Endothelial cell (in vitro differentiated cells): ENCODE measurements at places on chromosomes 4 and X. TPM values are rescaled to one million over a fixed set of nuclear protein-coding genes. Genes with fewer than 3 reads are reported as not detected.
A peak's percentile ranks its signal among the peaks of the same experiment; 100 is the strongest.

The BTC gene
- 0.13 TPM for total RNA-seq

- H3K27ac ChIP-seq = no peak overlapping the region
- no peaks in the 10 kb centered on the region for H3K4me1 ChIP-seq
- H3K36me3 ChIP-seq = peaks cover 18% of the 10 kb centered on the region
- H3K27me3 ChIP-seq = no peaks in the 10 kb centered on the region
Observed at GRCh38 chrX:21975812-21976211, 35.3 kb downstream of the SMS start.

GRCh38 chrX:8565729-8566128 lies 101.1 kb downstream of the VCX3B start:
- no peak for DNase-seq
- no peak overlapping the region for H3K27ac ChIP-seq
- H3K4me3 ChIP-seq = no peak overlapping the region
- H3K27me3 ChIP-seq = no peaks in the 10 kb centered on the region
- no peaks in the 10 kb centered on the region for H3K36me3 ChIP-seq
- H3K4me1 ChIP-seq = no peaks in the 10 kb centered on the region

The ODAPH gene
- not detected for total RNA-seq

The SHROOM4 gene
- 35.8 TPM for total RNA-seq

The TRIM75 gene
- not detected for total RNA-seq

- no peak for DNase-seq
- peaks cover 2% of the 10 kb centered on the region for H3K27me3 ChIP-seq
- no peaks in the 10 kb centered on the region for H3K36me3 ChIP-seq
- H3K4me1 ChIP-seq = no peaks in the 10 kb centered on the region
- H3K27ac ChIP-seq = no peak overlapping the region
Observed at GRCh38 chrX:2521927-2522386, 21.2 kb upstream of the DHRSX start.

The SMPX gene
- total RNA-seq = not detected

DNA sequence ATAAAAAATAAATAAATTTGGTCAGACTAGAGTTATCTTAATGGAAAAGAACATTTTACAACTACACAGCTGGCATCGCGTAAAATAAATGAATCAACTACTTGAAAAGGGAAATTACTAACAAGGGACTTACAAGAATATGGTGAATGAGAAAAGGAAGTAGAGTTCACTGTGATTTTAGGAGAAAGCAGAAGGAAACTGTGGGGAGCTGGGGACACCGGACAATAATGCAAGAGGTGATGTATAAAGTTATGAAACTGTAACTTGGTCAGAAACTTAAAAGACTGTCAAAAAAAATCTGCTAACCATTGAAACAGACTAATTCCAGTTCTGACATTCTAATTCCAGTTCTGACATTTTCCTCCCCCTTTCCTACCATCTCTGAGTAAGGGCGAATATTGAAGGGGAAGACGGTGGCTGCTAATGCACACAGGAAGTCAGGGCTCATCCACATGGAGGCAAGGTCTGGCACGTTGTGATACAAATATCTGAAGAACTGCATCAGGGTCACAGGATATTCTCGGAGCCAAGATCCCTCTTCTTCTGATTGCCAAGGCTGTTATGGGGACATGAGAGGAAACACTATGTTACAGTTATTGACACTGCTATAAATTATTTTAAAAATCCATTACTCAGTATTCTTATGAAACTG lies 170.5 kb downstream of the CDS1 start:
- no peak for DNase-seq
- H3K4me3 ChIP-seq = peak overlapping the region; percentile 12
- no peaks in the 10 kb centered on the region for H3K27me3 ChIP-seq
- H3K36me3 ChIP-seq = peaks cover 15% of the 10 kb centered on the region
- peak overlapping the region; percentile 72 for H3K27ac ChIP-seq

GRCh38 chrX:100874325-100874724 lies at the start of gene NOX1:
Gene NOX1, minus strand, starts transcription at chrX:100874359. Its CDS starts 220 bp downstream, at chrX:100874139.
- no peak for DNase-seq
- peaks cover 2% of the 10 kb centered on the region for H3K27me3 ChIP-seq
- no peaks in the 10 kb centered on the region for H3K36me3 ChIP-seq
- H3K4me1 ChIP-seq = peaks cover 15% of the 10 kb centered on the region
- H3K27ac ChIP-seq = no peak within 1 kb of the TSS
- no peak within 1 kb of the TSS for H3K4me3 ChIP-seq

- H3K4me1 ChIP-seq = no peaks in the 10 kb centered on the region
- no peak overlapping the region for H3K4me3 ChIP-seq
- no peaks in the 10 kb centered on the region for H3K36me3 ChIP-seq
- H3K27ac ChIP-seq = no peak overlapping the region
Observed at GRCh38 chr4:186203406-186203805, 12.0 kb downstream of the CYP4V2 start.
